NCI-H82 (cell line): ENCODE measurements at places on chromosomes 7 and 10.
A peak's percentile ranks its signal among the peaks of the same experiment; 100 is the strongest.

DNA sequence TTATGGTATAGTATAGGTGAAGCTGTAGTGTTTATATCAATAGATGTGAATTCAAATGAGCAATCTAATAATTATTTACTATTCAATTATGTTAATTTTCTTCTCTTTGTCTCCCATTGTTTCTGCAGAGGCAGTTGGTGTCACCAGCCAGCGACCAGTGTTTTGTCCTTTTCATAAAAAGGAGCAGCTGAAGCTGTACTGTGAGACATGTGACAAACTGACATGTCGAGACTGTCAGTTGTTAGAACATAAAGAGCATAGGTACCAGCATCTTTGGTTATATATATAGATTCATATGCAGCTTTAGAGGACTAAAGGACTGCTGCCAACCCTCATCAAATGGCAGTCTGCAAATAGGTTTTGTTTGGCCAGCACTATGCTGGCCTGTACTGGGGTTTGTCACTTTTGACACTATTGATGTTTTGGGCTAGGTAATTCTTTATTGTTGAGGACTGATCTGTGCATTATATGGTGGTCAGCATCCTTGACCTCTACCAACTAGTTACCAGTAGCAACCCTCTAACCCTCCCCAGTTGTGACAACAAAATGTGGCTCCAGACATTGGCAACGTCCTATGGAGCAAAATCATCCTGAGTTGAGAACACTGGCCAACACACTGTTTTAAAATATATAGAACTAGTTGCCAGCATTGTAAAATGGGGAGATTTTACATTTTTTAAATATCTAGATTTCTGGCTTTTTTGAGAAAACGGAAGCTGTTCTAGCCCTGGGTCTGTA is 59.2 kb downstream of the TRIM24 start:
- DNase-seq, result no peak

GRCh38 chr7:37526623-37527022 is 78.0 kb upstream of the ELMO1 start:
- DNase-seq, result no peak

DNA sequence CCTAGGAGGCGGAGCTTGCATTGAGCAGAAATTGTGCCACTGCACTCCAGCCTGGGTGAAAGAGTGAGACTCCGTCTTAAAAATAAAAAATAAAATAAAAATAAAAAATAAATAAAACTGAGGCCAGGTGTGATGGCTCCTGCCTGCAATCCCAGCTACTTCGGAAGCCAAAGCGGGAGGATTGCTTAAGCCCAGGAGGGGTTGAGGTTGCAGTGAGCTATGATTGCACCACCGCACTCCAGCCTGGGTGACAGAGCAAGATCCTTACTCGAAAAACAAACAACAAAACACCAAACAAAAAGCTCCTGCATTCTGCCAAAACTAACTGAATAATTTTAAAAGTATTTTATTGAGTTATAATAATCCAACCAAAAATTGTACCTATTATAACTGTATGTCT is 36.2 kb downstream of the AGAP4 start:
- DNase-seq, result no peak

DNA sequence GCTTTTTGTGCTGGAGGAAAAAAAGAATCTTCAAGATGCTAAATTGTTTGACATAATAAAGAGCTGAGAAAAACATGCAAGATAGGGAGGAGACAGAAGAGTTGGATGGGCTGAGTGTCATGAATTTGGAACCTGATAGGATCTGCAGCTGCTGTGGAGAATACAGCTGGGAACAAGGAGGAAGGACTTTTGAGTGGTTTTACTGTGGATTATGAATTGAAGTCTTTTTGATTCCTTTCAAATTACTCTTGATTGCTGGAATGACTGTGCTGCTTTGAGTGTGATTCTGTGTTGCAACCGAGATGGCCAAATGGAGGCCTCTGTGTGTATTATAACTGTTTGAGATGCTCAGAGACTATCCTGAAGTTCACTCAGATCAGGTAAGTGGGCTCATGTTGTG is 4.0 kb downstream of the EFCAB10 start:
- no peak for DNase-seq

DNA sequence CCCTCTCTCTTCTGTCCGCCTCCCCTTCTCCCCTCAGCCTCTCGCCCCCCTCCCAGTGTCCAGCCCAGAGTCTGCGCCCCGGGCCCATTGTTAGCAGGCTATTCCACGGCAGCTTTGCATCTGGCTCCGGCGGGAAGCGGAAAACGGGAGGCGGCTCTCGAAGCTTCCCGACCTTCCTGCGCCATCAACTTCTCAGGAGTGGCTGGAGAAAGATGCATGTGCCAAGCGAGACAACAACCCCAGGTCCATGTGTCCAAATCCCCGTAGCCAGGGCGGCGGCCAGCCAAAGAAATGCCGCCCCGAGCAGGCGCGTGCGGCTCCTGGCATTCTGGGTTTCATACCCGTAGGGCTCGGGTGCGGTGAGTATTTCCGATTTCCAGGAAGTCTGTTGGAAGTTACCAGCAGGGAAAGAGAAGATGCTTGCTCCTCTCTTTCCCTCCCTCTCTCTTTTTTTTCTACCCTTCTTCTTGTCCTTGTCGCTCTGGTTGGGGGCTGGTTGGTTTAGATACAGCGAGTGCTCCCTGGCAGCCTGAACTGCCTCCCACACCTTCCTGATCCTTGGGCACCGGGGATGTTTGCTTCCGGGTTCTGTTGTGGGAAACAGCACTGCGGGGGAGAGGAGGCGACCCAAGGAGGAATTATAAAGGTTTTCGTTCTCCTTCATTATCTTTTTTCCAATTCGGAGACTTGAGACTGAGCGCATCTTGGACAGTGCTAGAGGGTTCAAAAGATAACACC is 1.2 kb upstream of the HOXA2 start:
- DNase-seq, result no peak

GRCh38 chr7:50739744-50740435 is 42.8 kb downstream of the GRB10 start:
- DNase-seq, result no peak

GRCh38 chr10:103763374-103764202 is 91.8 kb downstream of the SH3PXD2A start:
- DNase-seq, result peak; percentile 26

DNA sequence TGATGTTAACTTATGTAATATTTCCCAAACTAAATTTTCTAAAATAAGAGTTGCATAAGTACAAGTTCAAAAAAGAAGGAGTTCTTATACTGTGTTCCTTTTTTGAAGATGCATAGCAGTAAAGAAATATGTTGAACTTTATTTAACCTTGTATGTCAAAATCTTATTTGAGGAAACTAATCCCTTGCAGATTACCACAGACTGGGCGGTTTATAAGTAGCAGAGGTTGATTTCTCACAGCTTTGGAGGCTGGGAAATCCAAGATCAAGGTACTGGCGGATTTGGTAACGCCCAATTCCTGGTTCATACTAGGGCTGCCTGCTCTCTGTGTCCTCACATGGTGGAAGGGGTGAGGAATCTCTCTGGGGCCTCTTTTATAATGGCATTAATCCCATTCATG is 68.5 kb downstream of the GNAT3 start:
- DNase-seq, result peak; percentile 61

- DNase-seq, result no peak
Measured at GRCh38 chr7:54705436-54705835, 53.6 kb downstream of the SEC61G start.

- no peak for DNase-seq
Measured at GRCh38 chr10:23516530-23516929, 77.7 kb downstream of the OTUD1 start.

DNA sequence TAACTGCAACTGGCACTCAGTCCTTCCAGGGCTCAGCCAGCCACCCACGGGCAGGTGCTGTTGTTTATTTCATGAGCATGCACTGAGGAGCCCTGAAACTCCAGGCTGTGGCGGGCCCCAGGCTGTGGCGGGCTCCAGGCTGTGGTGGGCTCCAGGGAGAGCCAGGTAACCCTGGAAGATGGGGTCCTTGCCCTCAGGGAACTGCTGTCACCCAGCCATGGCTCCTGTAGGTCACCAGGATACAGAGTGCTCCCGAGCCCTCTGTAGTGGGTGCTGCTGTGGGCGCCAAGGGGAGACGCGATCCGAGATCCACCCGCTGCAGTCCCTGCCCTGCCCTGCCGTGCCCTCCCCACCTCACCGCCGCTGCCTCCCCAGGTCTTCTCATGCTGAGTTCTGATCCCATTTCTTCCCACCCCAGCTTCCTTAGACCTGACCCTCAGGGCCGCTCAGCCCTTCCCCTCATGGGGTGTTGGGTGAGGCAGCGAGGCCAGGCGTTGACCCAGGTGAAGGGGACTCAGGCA is 29.6 kb downstream of the LRRC27 start:
- DNase-seq, result no peak

DNA sequence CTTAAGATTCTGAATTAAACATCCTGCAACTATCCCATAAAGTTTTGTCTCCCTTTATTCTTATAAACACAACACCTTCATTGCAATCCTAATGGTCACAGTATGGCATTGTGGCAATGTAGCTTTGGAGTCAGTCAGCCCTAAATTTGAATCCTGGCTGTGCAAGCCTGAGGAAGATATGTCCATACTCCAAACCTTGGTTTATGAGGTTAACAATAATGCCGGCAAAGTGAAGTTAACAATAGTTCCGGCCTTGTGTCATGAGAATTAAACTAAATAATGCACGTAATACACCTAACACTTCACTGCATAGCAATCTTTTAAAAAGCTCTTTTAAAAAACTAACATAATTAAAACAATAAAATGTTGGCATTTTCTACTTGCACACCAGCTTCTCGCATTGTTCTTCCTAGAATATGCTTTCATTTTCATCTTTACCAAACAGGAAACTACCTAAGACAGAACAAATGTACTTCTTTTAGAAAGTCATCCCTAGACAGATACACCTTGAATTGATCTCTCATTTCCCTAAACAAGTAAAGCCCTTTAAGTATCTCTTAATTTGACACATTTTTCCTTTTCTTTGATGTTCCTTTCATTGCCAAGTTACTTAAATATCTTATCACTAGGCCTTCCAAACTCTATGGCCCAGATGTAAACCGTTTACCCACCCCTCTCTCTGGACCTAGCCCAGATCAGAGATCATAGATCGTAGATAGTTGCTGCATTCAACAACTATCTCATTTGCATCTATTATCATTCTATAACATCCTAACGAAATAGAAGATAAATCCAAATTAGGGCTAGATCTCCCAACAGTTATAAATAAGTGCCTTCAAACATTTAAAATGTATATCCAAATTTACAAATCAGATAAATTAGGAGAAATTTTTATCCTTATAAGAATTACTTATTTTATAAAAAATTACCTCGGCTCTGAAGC is 66.7 kb downstream of the CREB3L2 start:
- DNase-seq, result no peak

GRCh38 chr7:100865372-100865911 is 1.7 kb upstream of the TRIP6 start:
- DNase-seq, result no peak

DNA sequence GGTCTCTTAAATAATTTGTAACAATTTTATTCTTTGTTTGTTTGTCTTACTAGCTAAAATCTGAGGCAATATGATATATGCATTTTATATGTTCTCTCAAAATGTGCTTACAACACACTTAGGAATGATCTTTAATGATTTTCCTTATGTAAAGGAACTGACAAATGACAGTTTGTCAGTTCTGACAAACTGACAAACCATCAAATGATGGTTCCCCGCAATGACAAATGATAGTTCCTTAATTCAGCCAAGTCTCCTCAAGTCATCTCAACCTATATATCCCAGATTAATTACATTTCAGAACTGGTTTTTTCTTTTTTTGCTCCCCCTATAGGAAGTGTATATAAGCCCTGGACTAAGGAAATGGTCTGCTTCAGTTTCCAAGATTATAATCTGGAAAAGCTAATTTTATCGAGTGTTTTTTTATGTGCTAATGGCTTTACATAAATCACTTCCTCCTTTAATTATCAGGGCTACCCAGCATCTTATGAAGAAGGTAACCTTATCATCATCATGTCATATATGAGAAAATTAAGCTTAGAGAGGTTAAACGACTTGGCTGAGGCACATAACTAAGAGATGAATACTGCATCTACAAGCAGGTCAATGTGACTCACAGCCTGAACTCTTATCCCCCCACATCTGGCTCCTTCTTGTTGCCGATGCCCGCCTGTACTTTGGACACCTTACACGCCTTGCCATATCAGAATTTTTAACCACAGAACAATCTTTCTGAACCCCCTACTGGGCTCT is 75.1 kb downstream of the RELN start:
- DNase-seq, result no peak

- no peak for DNase-seq
Measured at GRCh38 chr10:124569623-124570470, 108.2 kb downstream of the LHPP start.

DNA sequence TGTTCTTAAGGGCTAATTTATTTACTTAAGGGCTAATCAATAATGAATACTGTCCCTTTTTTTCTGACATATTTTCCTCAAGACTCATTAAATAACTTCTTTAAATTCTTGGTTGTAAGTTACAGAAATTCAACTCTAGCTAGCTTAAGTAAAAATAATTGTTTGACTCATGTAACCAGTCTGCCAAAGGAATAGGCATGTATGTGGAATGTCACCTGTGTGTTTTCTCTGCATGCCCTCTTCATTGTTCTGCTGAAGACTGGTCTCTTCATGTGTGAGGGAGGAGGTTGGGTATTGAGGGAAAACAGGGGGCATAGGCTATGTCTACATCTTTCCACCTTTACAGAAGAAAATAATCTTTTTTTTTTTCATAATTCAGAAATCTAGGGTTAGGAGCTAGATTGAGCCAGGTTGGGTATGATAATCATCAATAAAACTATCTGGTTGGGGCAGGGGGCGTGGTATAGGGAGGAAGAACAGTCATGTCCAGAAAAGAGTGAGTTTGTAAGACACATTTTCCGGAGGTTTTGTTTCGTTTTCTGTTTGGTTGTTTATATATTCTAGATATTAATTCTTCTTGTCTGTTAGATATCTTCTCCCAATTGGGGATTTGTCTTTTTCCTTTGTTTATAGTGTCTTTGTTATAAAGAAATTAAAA is 37.9 kb downstream of the EXOC4 start:
- no peak for DNase-seq

DNA sequence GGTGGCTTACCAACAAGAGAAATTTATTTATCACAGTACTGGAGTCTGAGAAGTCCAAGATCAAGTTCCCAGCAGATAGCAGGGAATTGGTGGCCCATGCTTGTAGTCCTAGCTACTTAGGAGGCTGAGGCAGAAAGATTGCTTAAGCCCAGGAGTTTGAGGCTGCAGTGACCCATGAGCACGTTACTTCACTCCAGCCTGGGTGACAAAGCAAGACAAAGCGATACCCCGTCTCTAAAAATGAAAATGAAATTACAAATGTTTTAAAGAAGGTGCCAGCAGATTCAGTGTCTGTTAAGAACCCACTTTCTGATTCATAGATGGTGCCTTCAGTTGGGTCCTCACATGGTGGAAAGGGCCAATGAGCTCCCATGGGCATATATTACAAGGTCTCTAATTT is 20.6 kb upstream of the ARHGAP12 start:
- no peak for DNase-seq
